ENCODE measurements at places on chromosomes 3 and 15.

DNA sequence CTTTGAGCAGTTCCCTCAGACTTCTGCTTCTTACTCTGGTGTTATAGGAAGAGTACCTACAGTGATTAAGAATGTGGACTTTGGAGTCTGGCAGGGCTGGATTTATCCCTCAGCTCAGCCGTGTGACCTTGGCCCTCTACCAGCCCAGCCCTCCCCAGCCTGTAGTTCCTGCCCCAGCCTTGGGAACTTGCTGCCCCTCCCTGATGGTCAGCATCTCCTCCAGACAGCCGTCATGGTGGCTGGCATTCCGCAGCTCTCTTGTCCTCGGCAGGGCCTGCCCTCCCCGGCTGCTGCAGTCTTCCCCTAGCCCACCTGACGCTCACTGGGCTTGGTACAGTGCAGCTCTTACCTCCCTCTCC lies 21.9 kb upstream of the CPNE9 start:
- DNase-seq, result no peak

DNA sequence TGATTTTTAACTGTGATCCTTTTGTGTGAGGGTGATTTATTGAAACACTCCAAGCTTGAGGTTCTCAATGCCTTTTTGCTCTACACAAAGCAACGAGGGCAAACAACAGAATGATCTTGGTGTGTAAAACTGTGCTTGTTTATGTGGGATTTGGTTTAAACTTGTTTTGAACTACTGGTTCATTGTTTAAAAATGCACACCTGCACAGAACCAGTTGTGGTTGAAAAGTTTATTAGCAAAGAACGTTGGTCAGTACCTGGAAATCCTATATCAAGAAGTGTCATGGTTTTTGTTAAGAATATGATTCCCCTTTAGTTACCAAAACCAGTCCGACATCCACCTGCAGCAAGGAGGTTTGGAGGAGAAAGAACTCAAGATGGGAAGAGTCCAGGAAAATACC lies 239.4 kb downstream of the WNT5A start:
- no peak for DNase-seq

GRCh38 chr3:14534516-14535191 lies 5.5 kb downstream of the GRIP2 start:
- peak; percentile 17 for DNase-seq

GRCh38 chr3:43932921-43933320 lies 242.2 kb downstream of the ABHD5 start:
- no peak for DNase-seq

DNA sequence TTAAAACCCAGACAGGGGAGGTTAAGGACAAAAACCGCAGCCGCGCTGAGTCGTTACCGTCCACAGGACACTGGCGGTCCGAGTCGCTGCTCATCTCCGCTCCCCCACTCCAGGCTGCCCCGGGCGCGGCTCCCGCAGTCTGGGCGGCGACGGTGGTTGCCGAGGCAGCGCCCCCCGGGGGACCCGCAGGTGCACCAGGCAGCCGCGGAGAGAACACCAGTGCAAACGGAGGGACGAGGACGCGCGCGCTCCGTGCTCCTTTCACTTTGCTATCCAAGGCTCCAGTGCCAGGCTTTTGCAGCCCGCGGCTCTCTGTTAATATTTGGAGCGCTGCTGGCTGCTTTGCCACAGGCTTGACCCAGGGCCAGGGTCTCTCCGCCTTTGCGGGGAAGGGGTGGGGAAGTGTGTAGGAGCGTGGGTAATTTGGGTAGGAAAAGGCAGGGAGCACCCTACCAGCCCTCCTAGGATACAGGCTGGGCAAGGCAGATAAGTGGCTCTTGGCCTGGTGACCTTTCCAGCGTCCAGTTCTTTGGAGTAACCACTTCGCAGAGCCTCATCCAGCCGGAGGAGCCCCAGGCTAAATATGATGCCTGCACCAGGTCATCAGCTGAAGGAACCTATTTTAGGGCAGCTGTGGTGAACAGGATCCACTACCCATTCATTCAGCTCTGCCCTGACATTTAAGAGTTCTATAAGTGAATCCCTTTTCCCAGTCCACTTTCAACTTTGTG lies at the start of gene GADL1:
TSS of gene GADL1 (minus strand) at position 141 of the 731 bp plus-strand sequence. CDS start at position 94, 47 bp downstream.
- no peak for DNase-seq

- DNase-seq, result no peak
Observed at GRCh38 chr3:15812183-15812582, 14.4 kb upstream of the ANKRD28 start.

- DNase-seq, result no peak
Observed at GRCh38 chr15:32784581-32784980, 66.8 kb downstream of the GREM1 start.

- DNase-seq, result no peak
Observed at GRCh38 chr15:51907136-51907862, 64.3 kb downstream of the LEO1 start.

DNA sequence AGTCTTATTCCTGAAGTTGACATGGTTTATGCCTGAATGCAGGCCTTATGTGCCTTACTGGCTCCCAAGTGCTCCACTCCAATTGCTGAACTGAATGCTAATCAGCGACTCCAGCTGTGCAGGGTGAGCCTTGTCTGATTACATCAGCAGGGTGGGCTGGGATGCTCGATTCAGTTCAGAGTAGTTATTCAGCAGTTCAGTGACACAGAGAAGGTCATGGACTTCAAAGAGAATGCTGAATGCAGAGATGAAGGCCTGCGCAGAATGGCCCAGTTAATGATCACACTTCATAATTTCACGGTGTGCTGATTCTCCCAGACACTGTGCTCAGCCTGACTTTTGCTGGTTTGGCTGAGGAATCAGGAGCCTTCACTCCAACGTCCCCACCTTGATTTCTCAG lies 63.6 kb downstream of the CLDN1 start:
- DNase-seq, result no peak

GRCh38 chr3:171163101-171164066 lies 136.9 kb upstream of the SLC2A2 start:
- no peak for DNase-seq

DNA sequence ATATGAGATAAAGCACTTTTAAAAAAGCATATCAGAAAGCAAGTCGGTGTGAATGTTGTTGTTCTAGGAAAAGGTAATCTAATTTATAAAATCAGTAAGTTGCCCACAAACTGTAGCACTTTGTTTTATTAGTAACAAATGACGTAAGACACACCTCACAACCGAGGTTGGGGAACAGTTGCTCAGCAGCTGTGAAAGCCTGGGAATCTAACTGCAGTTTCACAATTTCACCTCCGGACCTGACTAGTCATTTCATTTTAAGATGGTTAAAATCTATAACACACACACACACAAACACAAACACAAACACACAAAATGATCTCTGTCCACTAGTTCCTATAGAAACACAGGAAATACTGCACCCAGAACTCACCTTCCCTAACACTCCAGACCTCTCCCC lies 406.7 kb upstream of the NR2F2 start:
- no peak for DNase-seq

All from NCI-H2081 treated with DMSO at 0.1 percent for 48 hours (cell line).